ENCODE measurements at places on chromosomes 3 and 15. TPM values are rescaled to one million over a fixed set of nuclear protein-coding genes. Genes with fewer than 3 reads are reported as not detected.

The ROBO1 gene
- total RNA-seq = 20.8 TPM

The GPR160 gene
- total RNA-seq = 0.09 TPM

The C3orf70 gene
- 4.3 TPM for total RNA-seq

The ANXA2 gene
- total RNA-seq = 3,132 TPM

The OR5K2 gene
- total RNA-seq = not detected

The FAM81A gene
- total RNA-seq = not detected

The SERINC4 gene
- not detected for total RNA-seq

The NSMCE3 gene
- total RNA-seq = 9.6 TPM
